Stimulated activated CD8-positive, alpha-beta memory T cell treated with anti-CD3 and anti-CD28 coated beads, Interleukin-7, amount 100 ng/mL, for 1 hour (primary cell): ENCODE measurements at places on chromosomes 4 and X.

DNA sequence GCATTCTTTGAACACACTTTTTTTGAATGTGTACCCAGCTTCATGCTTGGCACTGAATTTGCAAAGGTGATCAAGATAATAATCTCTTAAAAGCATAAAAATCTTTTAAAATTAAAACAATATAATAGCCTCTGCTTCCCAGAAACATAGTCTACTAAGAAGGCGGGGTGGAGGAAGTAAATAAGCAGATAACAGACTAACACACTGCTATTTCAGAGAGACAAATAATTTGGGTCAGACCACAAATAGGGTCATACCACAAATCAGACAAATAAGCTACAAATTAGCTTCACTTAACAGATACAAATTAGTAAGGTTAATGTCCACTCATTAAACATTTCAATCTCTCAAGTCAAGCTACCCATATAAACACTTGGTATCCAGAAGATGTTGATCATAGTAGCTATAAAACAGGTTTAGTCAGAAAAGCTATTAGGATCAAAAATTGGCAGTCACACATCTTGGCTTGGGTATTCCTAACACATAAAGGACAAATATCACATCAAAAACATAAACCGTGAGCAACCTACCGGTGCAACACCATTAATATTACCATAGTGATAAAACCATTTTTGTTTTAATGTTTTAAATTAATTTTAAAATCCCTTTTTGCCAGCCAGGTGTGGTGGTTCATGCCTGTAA, 47.3 kb downstream of the PPP3CA start:
- DNase-seq, result no peak

- DNase-seq, result no peak
These were observed 137.8 kb downstream of the UCHL1 start for GRCh38 chr4:41394481-41394894.

- no peak for DNase-seq
These were observed 23.8 kb downstream of the TRPC5 start for GRCh38 chrX:112058766-112059165.

- no peak for DNase-seq
These were observed 46.0 kb downstream of the SEPSECS start for GRCh38 chr4:25113915-25114904.

DNA sequence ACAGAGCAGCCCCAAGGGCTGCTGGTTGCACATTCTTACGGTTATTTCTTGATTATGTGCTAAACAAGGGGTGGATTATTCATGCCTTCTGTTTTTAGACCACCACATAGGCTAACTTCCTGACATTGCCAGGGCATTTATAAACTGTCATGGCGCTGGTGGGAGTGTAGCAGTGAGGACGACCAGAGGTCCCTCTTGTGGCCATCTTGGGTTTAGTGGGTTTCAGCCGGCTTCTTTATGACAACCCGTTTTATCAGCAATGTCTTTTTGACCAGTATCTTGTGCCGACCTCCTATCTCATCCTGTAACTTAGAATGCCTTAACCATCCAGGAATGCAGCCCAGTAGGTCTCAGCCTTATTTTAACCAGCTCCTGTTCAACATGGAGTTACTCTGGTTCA, 212.4 kb upstream of the GRID2 start:
- no peak for DNase-seq

DNA sequence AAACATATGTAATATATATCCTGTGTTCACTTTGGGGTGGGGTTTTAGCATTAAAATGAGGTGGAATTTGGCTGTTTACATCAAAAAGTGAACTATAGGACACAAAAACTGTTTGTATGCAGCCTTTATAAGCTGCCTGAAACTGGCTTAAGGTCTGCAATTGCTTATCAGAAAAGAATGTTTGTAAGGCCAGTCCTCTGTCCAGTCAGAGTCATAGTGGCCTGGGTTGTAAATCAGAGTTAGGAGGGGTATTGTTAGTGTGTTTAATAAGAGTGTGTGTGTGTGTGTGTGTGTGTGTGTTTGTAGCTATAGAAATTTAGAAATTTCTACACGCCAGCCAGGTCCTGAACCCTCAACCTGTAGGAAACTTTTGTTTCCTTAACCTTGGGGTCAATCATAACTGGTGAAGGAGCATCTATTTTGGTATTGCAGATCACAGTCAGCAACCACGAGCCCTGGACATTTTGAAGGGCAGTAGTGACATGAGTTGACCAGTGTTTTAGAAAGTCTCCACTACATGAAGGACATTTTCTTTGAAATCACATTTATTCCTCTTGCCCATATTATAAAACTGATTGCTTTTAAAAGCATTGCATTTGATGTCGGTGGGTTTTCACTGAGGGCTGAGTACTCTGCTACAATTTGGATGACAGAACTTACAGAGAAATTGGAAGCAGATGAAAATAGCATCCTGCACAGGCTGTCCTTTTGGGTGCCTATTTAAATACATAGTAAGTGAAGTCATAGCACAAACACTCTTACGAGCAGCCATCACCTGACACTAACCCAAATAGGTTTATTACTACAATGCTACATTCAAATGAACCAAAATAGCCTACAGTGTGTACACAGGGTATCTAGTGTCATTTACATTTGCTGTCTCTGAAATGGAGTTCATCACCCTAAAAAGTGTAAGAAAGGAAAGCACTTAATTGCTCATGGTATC, 11.2 kb upstream of the TMEM154 start:
- no peak for DNase-seq

GRCh38 chr4:7759635-7760034, 180.0 kb downstream of the AFAP1 start:
- no peak for DNase-seq

DNA sequence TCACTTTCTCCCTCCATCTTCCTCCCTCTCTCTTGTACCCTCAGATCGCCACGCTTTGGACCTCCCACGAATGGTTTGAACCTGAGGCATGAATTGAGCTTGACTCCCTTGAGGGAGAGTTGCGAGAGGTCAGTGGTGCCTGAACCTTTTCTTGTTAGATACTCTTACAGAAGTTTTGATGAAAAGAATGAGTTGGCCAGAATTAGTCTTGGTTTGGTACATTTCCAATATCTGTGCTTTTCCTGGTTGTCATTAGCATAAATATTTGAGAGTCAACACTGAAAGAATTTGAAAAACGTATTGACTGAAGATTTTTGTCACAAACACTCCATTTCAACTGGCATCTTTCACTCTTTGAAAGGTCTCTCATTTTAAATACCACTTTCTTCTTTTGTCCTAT, 510.6 kb upstream of the DIPK2B start:
- no peak for DNase-seq

GRCh38 chr4:5126231-5126630, 75.0 kb downstream of the STK32B start:
- no peak for DNase-seq

DNA sequence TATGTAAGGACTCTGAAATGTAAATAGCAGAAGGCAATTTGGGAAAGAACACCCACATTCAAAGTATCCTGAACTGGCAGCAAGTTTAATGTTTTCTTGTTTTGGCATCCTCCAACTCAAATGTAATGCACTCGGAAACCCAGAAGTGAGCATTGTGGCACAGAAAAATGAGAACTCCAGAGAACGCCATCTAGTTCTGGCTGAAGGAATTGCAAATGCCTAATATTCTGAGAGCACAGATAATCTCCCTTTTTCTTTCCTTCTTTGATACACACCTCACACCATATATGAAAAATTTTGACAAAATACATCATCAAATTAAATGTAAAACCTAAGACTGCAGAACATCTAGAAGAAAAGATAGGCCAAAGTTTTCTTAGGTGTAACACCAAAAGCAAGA, 52.1 kb downstream of the PWWP3B start:
- no peak for DNase-seq

DNA sequence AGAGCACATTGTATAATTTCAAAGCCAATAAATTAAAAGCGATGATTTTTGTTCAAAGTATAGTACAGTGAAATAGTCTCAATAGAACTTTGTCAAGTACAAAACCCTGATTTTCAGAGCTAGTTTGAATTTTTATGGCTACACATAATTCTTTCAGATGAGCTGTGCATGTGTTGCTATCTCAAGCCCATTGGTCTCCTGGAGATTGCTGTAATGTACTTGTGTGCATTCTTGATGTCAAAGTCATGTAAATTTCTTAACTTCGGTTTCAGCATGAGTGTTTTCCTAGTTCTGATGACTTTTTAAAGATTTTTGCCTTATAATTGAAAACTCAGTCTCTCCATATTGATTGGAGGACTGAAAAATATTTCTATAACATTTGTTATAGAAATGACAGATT, 200.8 kb downstream of the CEP135 start:
- DNase-seq, result no peak

- DNase-seq, result no peak
These were observed 356.9 kb downstream of the DTHD1 start for GRCh38 chr4:36638273-36638811.

- no peak for DNase-seq
These were observed 798.7 kb downstream of the PCDH7 start for GRCh38 chr4:31518796-31519250.

- no peak for DNase-seq
These were observed 17.0 kb upstream of the GRIPAP1 start for GRCh38 chrX:49019050-49019449.

- DNase-seq, result no peak
These were observed 88.3 kb downstream of the MSN start for GRCh38 chrX:65755786-65756185.

GRCh38 chr4:2402048-2402842, 16.2 kb downstream of the ZFYVE28 start:
- no peak for DNase-seq

GRCh38 chrX:110286106-110286505, 31.8 kb downstream of the AMMECR1 start:
- DNase-seq, result no peak

GRCh38 chrX:68935362-68935761, 106.5 kb downstream of the EFNB1 start:
- no peak for DNase-seq

DNA sequence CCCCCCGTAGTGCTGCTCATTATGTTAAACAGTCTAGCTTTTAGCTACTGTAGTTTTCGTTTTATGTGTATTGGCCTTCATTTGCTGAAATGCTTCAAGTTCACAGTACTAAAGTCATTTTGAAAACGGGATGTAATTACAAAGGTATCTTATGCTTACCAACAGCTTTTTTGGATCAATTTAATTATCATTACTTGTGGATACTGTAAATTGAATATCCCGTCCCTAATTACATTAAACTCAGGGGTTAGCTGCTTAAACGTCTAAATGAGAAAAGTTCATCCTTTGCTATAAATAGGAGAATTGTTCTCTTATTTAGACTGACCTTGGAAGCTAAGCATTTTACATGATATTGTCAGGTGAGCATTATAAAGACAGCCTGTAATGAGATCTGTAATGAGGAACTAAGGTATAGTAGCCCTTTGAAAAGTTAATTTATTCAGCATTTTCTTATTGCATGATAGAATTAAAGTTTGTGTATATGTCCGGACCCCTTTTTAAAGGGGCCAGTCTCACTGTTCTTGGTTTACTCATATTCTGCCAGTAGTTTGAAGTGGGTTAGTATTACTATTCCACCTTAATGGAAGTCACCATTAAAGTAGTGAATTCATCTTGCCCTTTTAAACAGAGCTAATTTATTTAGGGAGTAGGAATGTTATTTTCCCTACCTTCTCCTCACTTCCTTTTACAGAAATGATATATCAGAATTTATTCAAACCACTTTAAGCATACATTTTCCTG, 252.6 kb downstream of the TENM3 start:
- DNase-seq, result no peak

DNA sequence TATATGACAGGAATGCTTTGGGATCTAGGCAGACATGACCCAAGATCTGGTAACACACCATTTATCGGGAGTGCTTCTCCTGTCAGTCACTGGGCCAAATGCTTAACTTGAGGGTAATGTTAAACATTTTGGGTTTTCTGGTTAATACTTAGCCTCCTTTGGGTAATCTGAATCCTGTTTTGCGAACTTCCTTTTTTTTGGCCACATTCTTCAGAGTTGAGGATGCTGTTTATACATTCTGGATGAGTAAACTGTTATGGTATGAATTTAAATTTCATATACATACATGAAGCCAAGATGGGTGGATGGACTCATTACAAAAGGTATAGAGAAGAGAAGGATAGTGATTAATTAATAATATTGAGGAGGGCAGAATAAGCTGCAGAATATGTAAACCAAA, 36.1 kb downstream of the MID1IP1 start:
- DNase-seq, result no peak
